CD4-positive, alpha-beta T cell (primary cell): ENCODE measurements at places on chromosomes 5 and 9.
A peak's percentile ranks its signal among the peaks of the same experiment; 100 is the strongest.

DNA sequence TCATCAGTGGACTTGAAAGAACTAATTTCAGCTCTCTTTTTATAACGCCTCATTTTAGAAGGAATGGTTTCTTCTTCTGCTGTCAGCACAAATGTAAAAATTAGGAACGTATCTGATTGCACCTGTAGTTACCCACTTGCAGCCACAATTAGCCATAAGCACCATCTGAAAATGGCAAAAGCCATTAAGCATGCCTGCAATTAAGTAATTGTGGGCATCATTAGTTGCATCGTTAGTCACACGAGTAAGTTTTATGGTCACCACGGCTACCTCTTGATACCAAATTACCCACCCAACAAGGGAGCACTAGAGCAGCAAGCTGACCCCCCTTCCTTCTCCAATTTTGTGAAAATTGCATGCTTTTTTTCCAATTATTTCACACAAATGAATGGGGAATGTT lies 25.8 kb upstream of the SLC44A1 start:
- no peak for DNase-seq

GRCh38 chr5:175713930-175714329 lies 56.1 kb downstream of the HRH2 start:
- DNase-seq, result no peak

- no peak for DNase-seq
Observed at GRCh38 chr5:168359820-168360460, 68.5 kb downstream of the WWC1 start.

DNA sequence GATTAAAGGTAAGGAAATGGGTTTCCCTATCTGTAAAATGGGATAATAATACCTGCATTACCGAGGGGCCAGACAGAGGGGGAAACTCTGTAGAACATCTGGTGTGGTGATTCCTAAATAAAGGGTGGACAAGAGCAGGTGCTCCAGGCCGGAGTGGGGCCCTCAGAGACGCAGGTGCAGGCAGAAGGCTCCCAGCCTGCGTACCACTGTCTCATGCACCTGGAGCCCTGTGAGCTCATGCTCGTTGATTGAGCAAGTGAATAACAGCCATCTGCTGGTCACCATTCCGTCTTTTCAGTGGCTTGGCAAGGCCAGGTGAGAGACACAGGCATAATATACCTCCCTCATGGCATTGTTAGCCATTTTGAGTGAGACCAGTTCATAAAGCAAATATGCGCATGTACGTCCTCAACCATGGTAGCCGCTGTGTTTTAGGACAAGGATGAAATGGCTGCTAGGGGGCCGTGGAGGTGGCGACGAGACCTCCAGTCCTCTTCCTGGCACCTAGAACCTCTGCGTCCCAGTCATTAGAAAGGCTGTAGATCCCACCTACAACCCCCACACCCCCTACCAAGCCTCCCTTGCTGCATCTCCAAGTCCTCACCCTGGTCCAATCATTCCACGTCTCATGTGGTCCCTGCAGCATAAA lies 198.0 kb upstream of the MVB12B start:
- DNase-seq, result no peak

DNA sequence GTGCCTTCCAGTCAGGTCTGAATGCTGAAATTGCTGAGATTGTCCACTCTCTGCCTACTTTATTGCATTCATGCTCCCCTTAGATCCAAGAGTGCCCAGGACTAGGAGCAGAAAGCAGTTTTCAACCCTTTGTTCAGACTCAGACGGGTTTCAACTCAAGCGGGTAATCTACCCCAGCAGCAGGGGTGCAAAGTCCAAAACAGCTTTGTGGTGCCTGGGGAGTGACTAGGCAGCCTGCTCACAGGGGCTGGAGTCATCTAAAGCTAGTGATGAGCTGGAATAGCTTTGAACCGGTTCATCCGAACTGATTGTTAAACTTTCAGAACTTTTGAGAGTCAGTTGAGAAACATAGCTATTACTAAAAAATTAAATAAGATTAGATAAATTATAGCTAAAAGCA lies 71.0 kb upstream of the IQGAP2 start:
- DNase-seq, result no peak

GRCh38 chr5:123503299-123503698 lies 8.7 kb upstream of the CSNK1G3 start:
- no peak for DNase-seq

DNA sequence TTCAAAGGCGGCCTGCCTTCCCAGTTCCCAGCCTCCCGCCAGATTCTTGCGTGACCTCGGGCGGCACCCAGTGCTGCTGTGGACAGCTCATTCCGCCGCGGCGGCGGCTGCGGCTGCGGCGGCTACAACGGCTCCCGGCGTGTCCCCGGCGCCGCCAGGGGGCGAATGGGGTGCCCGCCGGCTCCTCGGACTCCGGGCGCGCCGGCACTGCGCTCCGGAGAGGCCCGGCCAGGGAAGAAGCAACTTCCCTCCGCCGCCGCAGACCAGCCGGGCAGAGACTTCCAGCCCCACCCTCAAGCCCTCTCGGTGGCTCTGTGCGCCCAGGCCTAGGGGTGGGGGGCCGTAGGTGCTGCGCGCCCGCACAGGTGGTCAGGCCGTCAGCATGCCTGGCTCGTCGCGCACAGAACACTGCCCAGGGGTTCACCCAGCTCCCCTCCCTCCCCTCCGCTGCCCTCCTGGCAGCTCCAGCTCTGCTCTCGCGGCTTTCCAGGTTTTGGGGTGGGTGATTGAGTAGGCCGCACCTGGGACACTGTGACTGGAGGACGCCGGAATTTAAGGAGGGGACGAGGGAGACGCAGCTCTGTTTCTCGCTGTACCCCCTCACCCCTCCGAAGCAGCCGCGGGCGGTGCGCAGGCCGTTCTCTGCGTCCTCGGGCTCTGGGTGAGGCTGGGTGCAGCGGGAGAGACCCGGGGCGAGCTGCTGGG lies 20.2 kb downstream of the IGIP start:
- peak; percentile 48 for DNase-seq

DNA sequence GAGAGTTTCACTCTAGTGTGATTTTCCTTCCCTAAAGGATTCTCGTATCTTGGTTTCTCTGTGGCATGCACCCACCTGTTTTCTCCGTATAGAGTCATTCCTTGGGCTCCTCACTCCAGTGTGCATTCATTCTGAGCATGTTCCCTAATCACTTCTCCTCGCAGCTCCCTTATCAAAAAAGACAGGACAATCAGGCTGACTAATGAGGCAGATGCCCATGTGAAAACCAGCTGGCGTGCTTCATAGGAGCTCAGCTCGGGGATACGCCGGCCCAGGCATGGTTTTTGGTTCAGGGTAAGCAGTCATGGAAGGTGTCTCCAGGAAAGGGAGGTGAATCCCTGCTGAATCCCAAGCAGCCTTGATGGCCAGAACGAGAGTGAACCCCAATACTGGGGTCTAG lies 41.2 kb upstream of the INSYN2B start:
- no peak for DNase-seq

DNA sequence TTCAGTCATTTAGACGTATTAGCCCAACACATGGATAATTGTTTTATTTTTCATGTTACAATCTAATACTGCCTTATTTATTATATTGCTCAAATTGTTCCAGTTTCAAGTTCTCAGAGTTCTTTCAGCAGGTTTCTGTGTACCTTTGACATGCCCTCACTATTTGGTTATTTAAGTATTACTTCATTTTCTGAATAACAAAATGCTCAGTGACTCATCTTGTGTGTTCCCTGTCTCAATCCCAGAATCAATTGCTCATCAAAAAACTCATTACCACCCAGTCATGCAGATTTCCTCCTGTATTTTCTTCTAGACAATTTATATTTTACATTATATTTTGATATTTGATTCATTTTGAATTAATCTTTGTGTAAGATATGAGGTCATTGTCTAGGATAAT lies 562.6 kb downstream of the ANXA1 start:
- DNase-seq, result no peak

DNA sequence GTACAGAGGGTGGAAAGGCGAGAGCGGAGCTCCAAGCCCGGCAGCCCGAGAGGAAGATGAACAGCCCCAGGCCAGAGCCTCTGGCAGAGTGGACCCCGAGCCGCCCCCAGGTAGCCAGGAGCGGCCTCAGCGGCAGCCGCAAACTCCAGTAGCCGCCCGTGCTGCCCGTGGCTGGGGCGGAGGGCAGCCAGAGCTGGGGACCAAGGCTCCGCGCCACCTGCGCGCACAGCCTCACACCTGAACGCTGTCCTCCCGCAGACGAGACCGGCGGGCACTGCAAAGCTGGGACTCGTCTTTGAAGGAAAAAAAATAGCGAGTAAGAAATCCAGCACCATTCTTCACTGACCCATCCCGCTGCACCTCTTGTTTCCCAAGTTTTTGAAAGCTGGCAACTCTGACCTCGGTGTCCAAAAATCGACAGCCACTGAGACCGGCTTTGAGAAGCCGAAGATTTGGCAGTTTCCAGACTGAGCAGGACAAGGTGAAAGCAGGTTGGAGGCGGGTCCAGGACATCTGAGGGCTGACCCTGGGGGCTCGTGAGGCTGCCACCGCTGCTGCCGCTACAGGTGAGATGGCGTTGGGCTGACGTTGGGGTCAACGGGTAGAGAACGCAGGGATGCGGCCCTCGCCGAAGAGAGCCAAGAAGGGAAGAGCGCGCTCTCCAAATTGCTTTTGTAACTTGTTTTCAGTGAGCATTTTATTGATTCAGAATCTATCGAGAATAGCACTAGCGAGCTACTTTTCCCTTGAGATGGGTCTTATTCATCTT lies at the start of gene PTGER4:
TSS of gene PTGER4 (plus strand) at position 3 of the 769 bp plus-strand sequence. CDS start 1,079 bp downstream, outside the sequence.
- DNase-seq, result peak; percentile 48

GRCh38 chr9:127611899-127612790 lies at the start of gene STXBP1:
TSS of gene STXBP1 (plus strand) at chr9:127612277. CDS start at chr9:127612404, 127 bp downstream.
- DNase-seq, result peak; percentile 77

DNA sequence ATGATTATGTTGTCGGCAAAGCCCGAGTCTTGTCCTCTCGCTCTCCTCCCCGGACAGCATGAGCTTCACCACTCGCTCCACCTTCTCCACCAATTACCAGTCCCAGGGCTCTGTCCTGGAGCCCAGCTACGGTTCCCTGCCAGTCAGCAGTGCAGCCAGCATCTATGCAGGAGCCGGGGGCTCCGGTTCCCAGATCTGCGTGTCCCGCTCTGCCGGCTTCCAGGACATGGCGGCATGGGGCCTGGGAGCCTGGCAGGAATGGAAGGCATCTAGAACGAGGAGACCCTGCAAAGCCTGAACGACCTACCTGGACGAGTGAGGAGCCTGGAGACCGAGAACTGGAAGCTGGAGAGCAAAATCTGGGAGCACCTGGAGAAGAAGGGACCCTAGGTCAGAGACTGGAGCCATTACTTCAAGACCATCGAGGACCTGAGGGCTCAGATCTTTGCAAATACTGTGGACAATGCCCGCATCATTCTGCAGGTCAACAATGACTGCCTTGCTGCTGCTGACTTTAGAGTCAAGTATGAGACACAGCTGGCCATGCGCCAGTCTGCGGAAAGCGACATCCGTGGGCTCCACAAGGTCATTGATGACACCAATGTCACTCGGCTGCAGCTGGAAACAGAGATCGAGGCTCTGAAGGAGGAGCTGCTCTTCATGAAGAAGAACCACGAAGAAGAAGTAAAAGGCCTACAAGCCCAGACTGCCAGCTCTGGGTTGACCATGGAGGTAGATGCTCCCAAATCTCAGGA lies 101.3 kb upstream of the MAN2A1 start:
- DNase-seq, result no peak

DNA sequence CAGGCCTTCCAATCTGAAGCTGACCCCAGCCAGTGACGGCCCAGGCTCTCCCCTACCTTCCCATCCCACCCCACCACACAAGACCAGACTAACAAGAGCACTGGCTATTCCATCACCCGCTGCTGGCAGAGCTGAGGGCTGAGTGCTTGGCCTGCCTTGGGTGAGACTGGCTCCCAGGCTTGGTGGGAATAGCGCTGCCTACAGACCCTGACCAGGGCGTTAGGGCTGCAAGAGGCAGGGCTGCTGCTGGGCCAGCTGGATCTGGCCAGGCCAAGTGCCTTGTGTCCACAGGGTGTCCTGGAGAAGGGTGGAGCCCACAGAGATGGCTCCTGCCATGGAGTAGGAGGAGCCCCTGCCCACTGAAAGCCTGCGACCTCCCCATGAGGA lies 31.6 kb upstream of the ANGPTL2 start:
- no peak for DNase-seq

- peak; percentile 33 for DNase-seq
Observed at GRCh38 chr9:31119890-31120454, 1264.5 kb upstream of the ACO1 start.

DNA sequence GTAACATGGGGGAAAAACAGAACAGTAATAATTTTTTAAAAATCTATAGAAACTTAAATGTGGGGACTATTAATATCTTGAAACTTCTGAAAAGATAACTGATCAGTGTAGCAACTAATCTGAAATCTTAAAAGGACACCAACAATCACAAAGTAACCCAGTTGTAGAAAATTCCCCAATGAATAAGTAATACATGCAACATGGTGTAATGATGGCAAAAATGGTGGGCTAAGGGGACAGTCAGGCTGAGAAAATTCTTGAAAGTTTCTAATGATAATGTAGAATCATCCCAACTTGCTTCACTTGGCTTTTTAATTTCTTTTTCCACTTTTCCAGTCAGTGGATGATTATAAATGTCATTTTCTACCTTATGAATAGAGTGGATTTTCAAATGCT lies 5.4 kb downstream of the NFIL3 start:
- no peak for DNase-seq

DNA sequence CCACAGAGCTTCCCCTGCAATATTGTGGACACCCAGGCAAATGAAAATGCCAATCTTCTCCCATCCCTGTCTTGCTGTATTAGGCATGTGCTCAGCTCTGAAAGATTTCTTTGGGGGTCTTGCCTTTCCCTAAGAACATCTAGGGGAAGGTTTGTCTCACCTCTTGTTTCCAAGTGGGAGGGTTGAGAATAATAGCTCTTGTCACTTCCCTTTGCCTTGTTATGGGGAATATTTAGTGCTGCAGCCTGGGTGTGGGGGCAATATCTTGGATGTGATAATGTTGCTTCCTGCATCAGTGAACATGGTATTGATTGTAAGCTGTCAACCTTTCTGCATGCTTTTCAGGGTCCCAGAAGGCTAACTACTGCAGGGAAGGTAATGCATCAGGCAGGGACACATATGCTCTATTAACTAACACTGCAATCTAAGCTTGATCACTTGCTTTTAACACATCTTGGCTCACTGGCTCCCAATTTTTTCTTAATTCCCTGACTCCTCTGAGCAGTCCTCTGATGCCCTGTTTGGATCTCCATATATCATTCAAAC lies 66.1 kb upstream of the GPR151 start:
- DNase-seq, result no peak

DNA sequence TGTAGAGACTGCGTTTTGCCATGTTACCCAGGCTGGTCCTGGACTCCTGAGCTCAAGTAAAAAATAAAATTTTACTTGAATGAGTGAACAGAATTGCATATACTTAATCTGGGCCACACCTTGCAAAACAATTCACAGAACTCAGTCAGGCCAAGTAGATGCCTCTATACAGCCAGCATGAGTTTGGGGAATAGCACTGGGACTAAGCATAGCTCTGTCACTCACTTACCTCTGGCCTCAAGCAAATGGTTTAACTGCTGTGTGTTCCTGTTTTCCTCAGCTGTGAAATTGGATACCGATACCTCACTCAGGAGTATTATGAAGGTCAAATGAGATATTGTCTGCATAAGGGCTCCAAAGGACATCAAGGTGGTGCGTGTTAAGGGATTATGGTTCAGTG lies 10.9 kb upstream of the FRMPD1 start:
- no peak for DNase-seq
